ENCODE measurements at places on chromosomes 13 and 19.

DNA sequence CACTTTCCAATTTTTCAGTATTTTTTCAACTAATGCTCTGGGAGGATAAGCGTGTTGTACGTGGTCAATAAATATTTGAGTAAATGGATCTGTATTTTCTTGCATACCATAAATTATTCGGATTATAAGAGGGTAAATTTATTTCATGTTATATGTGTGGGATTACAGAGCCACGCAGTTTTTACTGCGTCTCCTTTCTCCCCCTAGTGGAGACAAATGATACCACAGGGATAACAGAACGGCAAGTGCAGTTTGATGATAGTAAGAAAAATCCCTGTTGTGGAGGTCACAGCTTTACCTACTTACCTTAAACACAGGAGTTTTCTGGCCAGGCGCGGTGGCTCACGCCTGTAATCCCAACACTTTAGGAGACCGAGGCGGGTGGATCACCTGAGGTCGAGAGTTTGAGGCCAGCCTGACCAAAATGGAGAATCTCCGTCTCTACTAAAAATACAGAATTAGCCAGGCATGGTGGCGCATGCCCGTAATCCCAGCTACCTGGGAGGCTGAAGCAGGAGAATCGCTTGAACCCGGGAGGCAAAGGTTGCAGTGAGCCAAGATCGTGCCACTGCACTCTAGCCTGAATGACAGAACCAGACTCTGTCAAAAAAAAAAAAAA is 16.8 kb downstream of the MBD3L2B start:
- no peak for DNase-seq

DNA sequence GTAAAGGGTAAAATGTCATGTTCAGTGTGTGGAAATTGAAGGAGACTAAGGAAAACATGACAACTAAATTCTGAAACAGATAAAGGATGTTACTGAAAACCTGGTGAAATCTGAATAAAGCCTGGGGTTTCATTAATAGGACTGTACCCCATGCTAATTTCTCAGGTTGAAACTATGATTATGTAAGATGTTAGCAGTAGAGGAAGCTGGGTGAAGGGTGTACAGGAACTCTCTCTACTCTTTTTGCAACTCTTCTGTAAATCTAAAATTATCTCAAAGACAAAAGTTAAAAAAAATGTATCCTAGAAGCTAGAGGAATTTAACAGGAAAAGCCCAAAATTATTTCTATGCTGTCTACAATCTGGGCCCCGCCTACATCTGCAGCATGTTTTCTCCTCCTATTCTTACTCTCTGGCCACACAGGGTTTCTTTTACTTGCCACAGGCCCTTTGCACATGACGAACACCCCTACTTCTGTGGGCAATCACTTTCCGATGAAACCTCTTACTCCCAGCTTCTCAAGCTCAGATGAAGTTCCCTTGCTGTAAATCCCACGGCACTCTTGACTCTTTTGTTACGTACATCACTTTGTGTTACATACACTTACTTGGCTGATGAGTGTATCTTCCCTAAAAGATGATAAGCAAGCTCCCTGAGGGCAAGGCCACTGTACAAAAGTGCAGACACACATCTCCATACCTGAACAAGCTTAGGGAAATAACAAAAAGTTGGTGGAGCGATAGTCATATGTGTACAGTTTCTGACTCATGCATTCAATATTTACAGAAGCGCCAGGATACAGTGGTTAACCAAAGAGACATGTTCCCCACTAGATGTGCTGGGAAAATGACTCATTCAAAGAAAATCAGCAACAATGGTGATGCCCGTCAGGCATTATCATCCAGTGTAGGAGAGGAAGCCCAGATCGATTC is 32.6 kb downstream of the RUBCNL start:
- DNase-seq: no peak

DNA sequence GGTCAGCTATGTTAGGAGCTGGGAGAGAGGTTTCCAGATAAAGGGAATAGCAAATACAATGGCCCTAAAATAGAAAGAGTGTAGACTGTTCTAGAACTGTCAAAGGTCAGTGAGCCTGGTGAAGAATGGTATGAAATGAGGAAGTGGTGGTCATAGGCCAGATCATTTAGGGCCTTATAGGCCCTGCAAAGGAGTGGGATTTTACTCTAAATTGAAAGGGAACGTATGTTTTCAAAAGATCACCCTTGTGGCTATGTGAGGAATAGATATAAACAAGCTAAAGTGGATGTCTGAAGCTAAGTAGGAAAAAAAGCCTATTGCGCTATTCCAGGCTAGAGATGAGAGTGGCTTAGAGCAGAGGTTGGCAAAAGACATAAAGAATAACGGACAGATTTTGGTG is 70.7 kb upstream of the TDRD3 start:
- no peak for DNase-seq

DNA sequence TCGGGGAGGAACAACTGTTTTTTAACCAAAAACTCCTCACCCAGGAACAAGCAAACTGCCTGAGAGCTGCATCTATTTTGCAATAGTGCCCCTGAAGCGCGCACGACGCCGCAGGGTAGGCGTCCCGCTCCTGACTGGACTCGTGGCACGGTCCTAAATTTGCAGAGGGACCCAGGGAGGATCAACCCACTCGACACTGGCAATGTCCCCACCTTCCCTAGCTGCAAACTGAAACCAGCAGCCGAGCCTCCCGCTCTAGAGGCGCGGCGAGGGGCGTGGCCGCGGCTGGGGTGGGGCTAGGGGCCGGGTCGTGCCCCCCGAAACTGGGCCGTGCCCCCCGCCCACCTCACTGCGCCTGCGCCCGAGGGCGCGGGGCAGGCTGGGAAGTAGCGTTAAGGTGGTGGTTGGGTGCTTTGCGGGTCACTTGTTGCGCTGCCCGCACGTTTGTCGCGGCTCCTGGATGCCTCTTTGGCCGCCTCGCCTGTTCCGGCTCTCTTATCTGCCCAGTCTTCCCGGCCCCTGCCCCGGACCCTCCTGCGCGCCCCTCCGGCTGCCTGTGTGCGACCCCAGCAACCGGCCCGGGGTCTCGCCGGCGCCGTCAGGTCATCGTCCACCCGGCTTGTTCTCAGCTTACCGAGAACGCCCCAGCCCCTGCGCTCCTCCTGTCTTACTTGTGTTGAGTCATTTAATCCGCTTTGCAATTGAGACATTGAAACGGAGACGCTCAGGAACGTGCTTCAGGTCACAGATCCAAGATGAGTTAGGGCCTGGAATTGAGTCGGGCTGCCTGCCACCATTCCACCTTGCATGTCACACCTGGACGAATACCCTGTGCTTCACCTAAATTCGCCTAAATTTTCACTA is 37.9 kb upstream of the LSM14A start:
- DNase-seq: peak; percentile 84

GRCh38 chr19:45291834-45292233 is 30.8 kb downstream of the CKM start:
- no peak for DNase-seq

- no peak for DNase-seq
Measured at GRCh38 chr19:46806656-46807055, 18.3 kb upstream of the SLC1A5 start.

DNA sequence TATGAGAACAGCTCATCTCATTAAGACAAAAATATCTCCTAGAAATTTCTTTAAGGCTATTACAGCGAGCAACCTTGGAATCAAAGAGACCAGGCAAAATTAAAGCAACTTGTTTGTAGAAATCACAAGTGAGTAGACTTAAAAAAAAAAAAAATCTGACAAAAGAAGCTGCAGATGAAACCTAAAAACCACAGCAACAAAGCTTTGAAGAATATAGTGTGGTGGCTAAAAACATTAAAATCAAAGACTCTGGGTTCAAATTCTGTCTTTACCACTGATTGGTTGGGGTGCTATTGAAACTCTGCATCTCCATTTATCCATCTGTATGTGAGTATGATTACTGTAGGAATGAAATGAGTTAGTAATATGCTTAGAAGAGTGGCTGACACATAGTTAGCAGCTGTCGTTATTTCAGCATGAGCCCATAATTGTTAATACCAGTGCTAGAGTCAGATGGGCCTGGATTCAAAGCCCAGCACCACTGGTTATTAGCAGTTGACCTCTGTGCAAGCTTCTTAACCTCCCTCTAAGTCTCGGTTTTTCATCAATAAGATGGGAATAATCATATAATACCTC is 157.6 kb downstream of the FOXO1 start:
- DNase-seq: no peak

- DNase-seq: no peak
Measured at GRCh38 chr19:13902993-13903555, 2.8 kb downstream of the BRME1 start.

DNA sequence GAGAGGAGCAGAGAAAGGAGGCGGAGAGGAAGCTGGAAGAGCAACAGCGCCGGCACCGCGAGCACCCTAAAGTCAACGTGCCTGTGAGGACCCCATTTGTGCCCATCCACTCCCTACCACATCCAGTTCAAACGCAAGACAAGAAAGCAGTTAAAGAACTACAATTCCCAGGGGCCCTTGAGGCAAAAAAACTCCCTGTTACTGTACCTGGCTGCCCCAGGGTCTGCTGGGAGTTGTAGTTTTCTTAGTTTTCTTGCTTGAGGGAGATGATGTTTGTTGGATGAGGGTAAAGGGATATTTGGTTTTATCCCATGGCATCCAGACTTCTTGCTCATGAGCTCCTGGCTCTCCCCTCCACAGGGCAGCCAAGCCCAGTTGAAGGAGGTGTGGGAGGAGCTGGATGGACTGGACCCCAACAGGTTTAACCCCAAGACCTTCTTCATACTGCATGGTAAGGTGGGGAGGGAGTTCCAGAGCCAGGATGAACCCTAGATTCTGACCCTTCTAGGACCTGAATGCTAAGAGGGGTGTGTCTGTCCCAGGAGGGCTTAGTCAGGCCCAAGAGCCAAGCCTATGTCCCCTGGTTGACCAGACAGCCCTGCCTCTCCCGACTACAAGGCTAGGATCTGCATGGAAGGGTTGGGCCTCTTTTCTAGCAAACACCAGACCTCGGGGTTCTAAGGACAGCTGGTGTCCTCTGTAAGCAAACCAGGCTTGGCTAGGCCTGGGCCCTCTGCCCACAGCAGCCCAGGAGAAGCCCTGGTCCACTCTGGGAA is 13.2 kb downstream of the NUCB1 start:
- DNase-seq: no peak

GRCh38 chr19:16497042-16497441 is 848 bp downstream of the C19orf44 start:
- DNase-seq: no peak

GRCh38 chr13:108270442-108270841 is 924 bp downstream of the TNFSF13B start:
- DNase-seq: no peak

DNA sequence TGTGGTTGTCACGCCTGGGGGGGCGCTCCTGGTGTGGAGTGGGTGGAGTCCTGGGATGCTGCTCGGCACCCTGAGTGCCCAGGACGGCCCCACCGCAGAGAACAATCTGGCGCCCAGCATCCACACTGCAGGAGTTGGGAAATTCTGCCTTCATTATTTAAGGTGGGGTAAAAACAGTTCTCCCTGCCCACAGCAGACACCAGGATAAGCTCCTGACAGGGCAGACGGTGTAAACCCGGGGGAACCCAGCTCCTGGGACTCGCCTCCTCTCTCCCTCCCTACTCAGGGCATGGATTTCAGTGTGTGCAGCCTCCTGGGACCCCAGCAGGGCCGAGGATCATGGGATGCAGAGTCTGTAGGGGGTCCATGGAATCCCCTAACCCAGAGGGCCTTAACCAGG is 7.7 kb upstream of the WDR18 start:
- no peak for DNase-seq
